Vagina (tissue), 2 donors: ENCODE measurements at places on chromosomes 2 and 18. TPM values are rescaled to one million over a fixed set of nuclear protein-coding genes. Genes with fewer than 3 reads are reported as not detected.

The CRYGD gene
- total RNA-seq: not detected

The SIX3 gene
- total RNA-seq: not detected

The DNMT3A gene
- 28.0 TPM for total RNA-seq

The LIMS4 gene
- total RNA-seq: 1.5 TPM
